Activated CD4-positive, alpha-beta T cell treated with anti-CD3 and anti-CD28 coated beads for 24 hours (primary cell): ENCODE measurements at places on chromosomes 12 and 14.

DNA sequence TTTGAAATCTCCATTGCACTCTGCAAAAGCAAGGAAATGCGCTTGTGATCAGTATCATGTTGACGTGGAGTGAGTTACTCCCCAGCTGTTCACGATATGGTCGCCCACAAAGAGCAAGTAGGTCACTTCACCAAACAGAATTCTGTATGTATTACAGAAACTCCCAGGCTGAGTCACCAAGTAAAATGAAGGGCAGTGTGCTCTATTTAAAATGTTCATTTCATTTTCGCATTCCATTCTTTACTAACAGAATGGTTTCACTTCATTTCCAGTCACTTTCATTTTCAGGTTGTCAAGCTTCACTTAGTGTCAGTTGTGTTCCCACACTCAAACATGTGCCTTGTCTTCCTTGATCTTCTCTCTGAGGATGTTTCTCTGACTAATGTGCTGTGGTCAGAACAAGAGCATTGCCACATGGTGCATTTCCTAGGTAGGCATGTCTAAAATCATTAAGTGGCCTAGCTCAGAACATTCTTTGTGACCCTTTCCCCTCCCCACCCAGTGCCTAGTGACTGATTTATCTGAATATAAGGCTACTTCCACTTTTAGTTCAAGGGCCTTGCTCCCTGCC, 391.2 kb downstream of the RAD51B start:
- DNase-seq: peak; percentile 43

GRCh38 chr14:21680072-21680471, 6.5 kb upstream of the OR4E1 start:
- DNase-seq: no peak

- no peak for DNase-seq
Observed at GRCh38 chr14:37114002-37114401, 58.4 kb downstream of the SLC25A21 start.

DNA sequence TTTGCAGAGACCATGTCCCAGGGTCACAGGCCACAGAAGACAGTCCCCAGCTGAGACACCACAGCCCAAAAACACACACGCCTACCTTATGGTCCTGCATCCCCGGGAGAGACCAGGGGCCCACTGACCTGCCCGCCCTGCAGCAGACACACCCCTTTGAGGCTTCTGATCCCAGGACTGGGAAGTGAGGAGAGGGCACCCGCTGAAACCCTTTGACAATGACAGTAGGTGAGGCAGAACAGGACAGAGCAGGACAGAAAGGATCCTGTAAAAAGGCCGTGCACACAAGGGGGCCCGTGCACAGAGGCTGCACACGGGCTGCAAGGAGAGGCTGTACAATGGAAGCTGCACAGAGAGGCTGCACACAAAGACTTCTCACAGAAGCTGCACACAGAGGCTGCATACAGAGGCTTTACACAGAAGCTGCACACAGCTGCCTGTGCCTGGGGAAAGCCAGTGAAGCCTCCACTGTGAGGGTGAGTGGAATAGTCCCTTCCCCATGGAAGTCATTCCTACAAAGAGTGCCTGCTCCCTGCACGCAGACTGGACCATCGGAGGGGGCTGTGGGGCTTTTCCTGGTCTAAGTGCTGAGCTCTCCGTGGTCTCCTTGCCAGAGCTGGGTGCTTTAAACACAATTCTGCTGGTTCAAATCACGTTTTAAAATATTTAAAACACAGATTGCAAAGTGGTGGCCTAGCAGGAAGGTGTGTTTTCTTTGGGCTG, 16.6 kb upstream of the SFSWAP start:
- DNase-seq: no peak

GRCh38 chr12:3602488-3602887, 111.5 kb downstream of the PRMT8 start:
- no peak for DNase-seq

GRCh38 chr12:14417715-14418114, 52.2 kb downstream of the ATF7IP start:
- peak; percentile 36 for DNase-seq

DNA sequence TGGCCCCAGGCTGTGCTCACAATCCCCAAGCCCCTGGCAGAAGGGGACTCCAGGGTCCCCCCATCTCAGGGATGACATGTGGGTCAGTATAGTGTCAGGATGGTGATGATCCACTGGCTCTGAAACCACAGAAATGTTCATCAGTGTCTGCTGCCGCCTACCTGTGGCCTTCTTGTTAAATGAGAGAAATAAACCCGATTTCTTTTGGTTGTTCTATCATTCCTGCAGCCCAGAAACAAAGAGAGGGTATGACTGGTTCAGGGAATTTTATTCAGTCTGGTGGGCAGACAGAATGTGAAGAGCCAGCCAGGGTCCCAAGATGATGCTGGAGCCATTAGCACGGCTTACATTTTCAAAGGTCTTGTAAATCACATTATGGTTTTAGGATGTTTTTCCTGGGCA, 86.6 kb downstream of the CRADD start:
- no peak for DNase-seq

DNA sequence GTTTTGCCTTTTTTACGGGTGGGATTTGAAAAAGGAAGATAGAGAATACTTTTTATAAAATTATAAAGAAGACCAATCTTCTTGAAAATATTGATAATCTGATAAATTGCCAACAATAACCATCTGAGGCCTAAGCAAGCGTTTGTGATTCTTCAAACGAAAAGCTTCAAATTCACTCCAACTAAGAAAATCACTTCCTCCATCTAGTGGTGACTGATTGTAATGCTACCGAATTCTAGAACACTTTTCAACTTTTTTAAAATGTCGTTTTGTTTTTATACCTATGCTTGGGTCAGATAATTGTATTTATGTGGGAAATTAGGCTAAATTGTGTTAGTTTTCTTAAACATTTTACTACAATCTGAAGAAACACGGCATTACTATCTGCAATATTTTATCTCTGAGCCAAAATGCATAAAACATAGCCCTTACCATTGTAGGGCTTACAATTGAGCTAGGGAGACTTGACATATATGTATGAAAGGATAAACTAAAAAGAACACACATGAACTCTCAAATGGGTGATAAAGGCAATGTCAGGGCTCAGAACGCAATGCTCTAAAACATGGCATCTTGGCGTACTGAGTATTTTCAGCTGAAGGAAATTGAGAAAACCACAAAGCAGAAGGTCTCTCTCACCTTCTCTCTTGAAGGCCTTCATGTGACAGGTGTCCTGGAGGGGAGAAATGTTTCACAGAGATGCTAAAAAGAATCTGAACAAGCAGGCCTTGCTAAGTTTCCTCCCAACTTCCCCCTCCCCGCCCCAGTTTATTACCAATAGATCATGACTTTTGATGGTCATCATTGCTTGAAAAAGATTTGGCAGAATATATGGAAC, 36.8 kb upstream of the G2E3 start:
- no peak for DNase-seq

DNA sequence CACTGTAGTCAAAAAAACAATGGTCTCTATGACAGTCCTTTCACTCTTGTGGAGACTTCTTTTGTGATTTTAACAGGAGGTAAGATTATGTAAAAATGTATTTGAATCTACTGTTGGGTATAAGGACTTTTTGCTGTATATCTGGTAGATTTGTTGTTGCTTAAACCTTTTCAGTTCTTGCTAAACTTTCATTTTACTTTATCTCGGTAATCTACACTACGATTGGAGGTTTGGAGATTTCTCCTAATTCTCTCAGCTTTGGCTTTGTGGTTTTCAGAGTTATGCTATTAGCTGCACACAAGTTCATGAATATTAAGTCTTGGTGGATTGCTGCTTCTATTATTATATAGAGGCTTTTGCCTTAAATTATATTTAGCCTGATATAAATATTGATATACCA, 116.6 kb upstream of the HIF1A start:
- DNase-seq: no peak

DNA sequence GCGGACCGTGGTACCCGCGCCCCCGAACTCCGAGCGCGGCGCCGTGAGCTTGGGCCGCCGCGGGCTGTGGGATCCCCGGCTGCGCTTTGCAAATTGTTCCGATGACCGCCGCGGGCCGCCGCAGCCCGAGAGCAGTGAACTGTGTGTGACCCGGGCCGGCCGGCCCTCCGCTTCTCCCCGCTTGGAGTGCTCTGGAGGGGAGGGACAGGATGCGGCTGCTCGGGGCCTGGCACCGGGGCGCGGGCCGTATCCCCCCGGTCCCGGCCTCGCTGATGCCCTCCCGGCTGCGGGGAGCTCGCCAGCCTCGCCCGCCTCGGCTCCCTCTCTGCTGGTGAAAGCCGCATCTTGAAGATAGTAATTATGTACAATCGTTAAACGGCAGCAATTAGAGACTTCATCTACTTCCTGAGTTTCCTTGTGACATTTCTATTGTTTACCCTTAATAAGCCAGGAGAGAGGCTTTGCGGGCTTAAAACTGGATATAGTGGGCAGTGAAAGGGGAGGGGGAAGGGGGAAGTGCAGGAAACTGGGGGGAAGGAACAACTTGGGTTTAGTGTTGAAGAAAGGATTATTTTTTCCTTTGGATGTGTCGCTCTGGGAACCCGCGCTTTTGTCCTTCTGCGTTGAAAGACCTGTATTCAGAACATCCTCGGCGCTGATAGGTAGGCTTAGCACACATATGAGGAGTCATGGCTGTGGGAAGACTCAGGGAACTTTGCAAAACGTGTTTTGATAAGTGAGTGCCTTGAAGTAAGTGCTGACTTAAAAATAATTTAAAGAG, 1.2 kb downstream of the PELI2 start:
- DNase-seq: no peak

- DNase-seq: no peak
Observed at GRCh38 chr14:42994051-42994736, 1387.5 kb downstream of the LRFN5 start.

DNA sequence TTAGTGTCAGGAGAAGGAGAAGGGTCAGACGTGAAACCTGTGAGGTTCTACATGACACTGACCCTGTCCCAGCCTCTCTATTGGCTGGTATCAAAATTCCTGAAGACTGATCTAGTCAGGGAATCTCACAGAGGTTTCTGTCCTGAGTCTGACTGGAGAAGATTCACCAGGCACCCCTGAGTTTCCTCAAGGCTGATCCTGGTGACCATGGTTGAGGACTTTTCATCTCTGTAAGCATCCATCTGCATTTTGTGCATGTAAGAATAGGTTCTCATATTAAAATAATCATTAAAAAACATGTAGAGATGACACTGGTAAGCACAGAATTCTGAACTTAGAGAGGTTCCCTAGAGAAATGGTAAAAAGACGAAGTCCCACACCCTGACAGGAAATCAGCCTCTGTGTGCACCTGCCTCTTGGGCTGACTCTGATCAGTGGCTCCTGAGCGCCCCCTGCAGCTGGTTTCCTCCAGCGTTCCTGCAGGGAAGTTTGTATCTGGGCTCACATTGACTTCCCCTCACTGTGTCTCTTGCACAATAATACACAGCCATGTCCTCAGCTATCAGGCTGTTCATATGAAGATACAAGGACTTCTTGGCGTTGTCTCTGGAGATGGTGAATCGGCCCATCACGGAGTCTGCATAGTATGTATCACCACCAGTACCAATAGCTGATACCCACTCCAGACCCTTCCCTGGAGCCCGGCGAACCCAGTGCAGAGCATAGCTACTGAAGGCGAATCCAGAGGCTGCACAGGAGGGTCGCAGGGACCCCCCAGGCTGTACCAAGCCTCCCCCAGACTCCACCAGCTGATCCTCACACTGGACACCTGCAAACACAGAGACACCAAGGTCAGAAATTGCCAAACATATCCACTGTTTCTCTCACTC, 991.9 kb downstream of the TMEM121 start:
- peak; percentile 87 for DNase-seq

DNA sequence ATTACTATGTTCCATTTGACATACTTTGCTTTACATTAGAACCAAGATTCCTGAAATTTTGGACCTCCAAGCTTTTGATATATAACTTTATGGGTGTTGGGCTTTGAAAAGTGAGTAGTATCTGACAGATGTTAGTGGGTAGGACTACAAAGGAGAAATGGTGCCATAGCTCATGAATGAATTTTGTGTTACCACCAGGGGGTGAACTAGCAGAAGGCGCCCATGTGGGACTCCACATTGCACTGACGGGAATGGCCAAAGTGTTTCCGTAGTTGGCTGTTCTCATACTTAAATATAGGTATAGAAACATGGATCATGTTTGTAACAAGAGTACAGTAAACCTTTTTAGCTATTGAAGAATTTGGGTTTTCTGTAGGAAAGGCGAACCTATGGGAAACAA, 337.5 kb downstream of the FLRT2 start:
- no peak for DNase-seq

GRCh38 chr14:25833341-25834126, 764.3 kb downstream of the NOVA1 start:
- no peak for DNase-seq

DNA sequence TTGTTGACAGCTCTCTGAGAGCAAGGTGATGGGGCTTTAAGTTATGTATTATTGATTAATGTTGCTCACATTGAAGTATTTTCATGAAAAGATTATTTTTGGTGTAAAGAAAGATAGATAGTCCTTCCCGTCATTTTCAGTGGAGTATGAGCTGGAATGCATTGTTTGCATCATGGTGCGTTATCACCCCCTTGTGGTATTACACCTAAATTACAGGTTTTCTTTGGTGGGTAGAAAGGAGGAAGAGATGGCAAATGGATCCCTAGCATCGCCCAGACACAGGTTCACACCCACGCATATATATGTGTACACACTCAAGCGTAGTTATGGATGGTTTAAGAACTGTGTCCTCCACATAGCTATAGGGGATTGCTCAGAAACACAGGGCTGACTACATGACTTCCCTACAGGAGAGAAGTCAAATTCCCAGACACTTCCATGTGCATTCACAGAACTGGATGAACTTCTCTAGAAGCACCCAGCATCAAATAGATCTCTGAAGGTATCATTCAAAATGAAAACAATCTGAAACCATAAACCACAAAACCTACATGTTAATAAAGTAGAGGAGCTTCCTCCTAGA, 14.4 kb upstream of the SERPINA10 start:
- DNase-seq: no peak

DNA sequence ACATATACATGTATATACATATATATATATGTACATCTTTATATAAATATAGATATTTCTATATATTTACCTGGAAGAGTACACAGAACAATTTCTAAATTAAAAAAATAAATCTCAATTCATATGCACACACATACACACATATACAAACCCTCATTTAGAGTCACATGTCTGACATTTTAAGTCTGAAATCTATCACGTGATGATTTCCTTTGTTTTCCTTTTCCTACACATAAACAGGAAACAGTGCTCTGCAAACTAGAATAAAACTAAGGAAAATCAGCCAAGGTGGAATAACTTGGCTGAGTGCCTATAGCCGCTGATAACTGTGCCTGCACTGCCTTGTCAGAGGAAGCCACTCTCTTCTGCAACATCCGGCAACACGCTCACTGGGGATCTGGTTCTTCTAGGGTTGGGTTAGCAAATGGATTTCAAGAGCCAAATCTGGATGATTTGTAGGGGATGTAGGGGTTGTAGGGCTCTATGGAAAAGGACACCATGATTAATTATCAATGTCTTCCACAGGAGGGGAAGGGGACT, 480.7 kb downstream of the TMEM132D start:
- DNase-seq: no peak
